ENCODE measurements at places on chromosomes 4 and X.

DNA sequence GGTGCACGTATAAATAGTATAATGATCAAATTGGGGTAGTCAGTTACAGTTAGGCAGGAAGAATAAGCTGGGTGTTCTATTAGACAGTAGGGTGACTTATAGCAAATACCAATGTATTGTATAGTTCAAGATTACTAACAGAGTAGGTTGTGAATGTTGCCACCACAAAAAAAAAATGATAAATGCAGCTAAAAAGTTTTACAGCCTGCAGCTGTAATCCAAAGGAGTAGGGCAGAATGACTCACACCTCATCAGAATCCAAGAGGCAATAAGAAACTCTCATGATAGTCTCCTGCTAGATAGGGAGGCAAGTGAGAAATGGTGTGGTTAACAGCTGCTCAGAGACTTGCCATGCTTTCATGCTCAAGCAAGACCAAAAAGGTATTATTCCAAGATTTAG, 19.6 kb upstream of the TCEAL4 start:
- DNase-seq = no peak

GRCh38 chr4:85573270-85573669, 98.3 kb downstream of the ARHGAP24 start:
- DNase-seq = no peak

DNA sequence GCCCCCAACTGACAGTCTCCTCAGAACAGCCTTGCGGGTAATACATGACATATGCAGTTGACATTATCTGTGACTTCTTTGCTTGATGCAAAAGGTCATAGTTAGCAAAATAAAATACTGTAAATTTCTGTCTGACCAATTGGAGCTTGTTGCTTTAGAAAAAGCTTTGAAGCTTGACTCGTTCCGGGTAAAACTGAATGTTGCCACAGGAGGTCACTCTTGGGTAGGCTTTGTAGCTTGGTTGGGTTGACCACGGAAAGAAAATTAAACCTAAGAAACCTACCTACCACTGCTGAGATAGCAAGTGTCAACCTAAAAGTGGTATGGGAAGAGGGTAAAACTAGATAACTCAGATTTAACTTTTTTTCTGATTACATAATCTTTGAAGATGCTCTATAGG, 23.2 kb downstream of the PRPS2 start:
- peak; percentile 27 for DNase-seq

DNA sequence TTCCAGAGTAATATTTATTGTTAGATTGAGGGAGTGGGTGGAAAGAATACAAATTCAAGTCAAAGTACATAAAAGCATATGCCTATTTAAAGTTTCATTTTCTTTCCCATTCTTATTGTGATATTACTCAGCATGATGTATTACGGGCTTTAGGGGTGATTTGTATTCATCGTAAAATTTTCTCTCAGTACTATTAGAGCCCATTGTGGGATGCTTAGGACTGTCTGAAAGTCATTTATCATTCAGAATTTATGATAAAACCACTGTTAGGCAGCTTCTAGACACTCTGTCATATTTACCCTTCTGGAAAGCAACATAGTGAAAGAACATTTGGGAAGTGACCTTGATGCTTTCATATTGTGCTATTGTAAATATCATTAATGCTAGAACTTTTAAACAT, 45.9 kb downstream of the AGA start:
- no peak for DNase-seq

DNA sequence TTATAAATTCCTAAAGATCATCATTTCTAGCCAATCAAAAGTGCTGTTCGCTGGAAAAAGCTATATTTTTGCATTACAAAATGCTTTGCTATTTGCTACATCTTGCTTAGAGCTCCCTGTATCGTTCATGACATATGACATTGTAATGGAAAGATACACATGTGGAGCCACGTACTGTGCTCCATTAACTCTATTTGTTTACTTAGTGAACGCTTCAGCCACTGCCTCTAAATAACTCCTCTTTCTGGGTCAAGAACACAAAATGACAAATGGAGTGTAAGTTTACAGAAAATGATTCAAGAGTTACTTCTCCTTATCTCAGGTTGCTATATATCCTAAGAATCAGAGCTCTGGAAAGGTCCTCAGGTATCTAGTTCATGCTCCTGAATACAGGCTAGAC, 329.1 kb upstream of the SMIM31 start:
- no peak for DNase-seq

DNA sequence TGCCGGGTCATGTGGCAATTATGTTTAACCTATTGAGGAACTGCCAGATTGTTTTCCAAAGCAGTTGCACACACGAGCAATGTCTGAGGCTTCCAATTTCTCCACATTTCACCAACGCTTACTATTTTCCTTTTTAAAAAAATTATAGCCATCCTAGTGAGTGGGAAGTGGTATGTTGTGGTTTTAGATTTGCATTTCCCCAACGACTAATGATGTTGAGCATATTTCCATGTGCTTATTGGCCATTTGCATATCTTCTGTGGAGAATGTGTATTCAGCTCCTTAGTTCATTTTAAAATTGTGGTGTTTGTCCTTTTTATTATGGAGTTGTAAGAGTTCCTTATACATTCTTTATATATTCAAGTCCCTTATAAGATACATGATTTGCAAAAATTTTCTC, 60.2 kb downstream of the MTMR1 start:
- DNase-seq = no peak

DNA sequence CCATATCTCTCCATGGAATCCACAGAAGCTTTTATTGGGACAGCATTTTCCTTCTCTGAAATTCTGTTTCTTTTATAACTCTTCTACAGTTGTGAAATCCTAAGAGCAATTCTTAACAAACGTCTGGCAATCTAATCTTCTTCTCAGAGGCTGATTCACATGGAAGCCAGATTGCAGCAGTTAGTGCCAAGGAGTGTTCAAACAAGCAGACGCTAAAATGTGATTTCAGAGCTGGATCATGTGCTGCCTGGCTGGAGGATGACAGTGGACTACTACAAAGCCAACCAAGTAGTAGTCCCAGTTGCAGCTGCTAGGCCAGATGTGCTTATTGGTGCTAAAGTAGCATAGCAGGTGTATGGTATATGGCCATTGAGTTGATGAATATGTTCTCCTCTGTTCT, 27.7 kb upstream of the GLRB start:
- no peak for DNase-seq

DNA sequence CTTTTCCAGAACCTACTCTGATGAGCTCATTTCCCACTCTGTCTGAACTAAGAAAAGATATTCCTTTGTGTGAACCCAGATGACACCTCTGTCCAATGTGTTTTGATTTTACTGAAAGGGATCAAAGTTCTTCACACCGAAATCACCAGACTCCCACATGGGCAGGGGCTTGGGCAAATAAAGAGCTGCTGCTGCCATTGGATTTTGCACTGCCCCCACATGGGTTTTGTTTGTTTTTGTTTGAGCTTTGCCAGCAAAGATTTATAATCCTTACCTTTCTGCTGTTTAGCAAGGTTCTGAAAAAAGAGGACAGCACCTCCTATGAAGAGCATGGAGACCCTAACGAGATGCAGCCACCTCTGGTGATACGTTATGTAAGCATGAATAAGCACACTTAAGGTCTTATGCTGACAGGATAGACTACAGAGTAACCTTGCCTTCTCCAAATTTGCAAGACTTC, 44.3 kb downstream of the HSD17B13 start:
- no peak for DNase-seq

DNA sequence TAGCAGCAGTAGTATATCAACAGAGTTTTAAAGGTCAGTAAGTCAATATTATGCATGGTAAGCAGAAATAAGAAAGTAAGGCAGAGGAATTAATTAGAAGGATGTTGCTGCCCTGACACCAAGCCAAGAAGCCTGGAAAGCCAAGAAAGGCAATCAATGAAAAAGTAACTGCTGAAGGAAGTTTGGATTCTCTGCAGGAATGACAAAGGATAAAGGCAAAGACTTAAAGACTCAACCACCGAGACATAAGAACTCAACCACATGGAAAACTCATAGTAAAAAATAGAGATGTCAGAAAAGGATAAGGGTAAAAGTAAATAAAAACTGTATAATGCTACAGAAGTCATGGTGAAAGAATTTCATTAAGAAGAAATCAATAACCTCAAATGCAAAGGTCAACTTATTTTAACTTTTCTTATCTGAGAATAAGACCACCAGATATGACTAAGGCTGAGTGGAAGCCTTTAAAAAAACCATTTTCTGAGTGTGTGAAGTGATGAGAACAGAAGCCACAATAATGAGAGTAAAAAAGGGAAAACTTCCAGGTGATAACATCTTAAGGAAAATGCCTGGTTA, 55.2 kb downstream of the NEK1 start:
- no peak for DNase-seq

- DNase-seq = no peak
Observed at GRCh38 chr4:48047896-48048295, 31.3 kb downstream of the NIPAL1 start.

DNA sequence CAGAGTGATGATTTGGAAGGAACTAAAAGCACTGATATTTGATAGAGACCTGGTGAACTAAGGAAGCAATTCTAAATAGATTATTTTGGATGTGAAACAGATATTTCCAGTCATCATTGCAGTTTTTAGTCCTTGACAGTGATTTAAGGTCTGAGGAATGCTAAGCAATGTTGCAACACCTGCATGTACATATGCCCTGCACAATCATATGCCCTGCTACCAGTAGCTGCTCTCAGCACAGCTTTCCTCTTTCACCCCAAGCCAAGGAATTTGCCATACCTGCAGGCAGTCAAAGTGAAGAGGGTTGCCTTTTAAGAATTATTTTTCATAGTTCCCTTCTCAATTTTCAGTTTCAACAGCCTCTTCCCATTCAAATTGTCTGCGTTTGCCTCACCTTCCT, 8.7 kb upstream of the FAM47A start:
- DNase-seq = no peak

DNA sequence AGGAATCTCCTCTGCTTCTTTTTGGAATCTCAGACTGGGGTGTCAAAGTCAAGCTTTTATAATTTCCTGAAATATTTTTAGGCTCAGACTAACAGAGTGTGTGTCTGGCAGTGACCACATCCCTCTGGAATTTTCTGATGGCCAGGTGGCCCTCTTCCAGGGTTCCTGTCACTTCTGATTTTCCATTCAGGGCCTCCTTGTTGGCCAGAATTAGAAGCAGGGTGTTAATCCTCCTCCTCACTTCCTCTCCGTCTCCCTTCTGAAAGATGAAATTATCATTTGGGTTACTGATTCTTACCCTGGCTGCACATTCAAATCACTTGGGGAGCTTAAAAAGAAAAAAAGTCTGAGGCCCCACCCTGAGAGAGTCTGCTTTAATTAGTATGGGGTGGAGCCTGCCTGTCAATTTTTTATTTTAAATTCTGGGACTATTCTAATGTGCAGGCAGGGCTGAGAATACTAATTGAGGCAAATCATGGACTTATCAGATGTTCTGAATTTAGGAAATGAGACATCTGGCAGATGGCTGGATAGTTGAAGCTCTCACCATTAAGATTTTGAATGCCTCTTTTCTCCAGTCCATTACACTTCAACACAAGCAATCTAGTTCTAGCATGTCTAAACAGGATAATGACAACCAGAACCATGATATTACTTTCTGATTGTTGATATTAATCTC, 43.2 kb downstream of the HAND2 start:
- DNase-seq = no peak

- no peak for DNase-seq
Observed at GRCh38 chr4:154854362-154854761, 73.3 kb downstream of the RBM46 start.

GRCh38 chrX:153821066-153821465, 9.3 kb downstream of the PDZD4 start:
- DNase-seq = no peak

DNA sequence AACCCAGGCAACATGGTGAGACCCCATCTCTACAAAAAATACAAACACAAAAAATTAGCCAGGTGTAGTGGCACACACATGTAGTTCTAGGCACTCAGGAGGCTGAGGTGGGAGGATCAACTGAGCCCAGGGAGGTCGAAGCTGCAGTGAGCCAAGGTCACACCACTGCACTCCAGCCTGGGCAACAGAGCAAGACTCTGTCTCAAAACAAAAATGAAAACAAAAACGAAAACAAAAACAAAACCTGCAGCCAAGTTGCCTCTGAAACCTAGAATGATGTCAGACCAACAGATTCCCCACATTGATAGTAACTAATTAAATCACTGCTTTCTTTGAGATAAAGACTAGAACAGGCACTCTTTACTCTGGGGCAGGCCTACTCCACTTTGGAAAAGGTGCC, 104.5 kb downstream of the AMELX start:
- DNase-seq = no peak

- DNase-seq = no peak
Observed at GRCh38 chr4:184416913-184417734, 57.2 kb downstream of the IRF2 start.

- no peak for DNase-seq
Observed at GRCh38 chr4:89994176-89994873, 99.7 kb downstream of the MMRN1 start.

GRCh38 chr4:176084769-176085168, 19.1 kb downstream of the WDR17 start:
- DNase-seq = no peak

GRCh38 chr4:21992330-21992729, 43.8 kb upstream of the KCNIP4 start:
- DNase-seq = no peak

- no peak for DNase-seq
Observed at GRCh38 chrX:68763481-68763880, 65.3 kb upstream of the EFNB1 start.

- no peak for DNase-seq
Observed at GRCh38 chr4:77031544-77031943, 44.2 kb downstream of the CCNI start.

DNA sequence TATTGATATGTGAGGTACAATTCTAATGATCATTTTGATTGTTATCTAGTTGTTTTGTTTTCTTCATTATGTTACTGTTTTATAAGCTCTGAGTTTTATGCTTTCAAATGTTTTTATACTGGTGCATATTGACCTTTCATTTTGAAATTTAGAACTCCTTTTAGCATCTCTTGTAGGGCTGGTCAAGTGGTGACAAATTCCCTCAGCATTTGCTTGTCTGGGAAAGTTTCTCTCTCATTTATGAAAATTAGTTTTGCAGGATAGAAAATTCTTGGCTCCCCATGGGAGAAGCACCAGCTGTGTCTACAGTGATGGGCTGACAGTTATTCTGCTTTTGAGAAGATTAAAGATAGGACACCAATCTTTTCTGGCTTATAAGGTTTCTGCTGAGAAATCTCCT, 105.3 kb upstream of the SPRY1 start:
- no peak for DNase-seq

GRCh38 chr4:174377613-174378012, 93.9 kb downstream of the CEP44 start:
- DNase-seq = no peak

DNA sequence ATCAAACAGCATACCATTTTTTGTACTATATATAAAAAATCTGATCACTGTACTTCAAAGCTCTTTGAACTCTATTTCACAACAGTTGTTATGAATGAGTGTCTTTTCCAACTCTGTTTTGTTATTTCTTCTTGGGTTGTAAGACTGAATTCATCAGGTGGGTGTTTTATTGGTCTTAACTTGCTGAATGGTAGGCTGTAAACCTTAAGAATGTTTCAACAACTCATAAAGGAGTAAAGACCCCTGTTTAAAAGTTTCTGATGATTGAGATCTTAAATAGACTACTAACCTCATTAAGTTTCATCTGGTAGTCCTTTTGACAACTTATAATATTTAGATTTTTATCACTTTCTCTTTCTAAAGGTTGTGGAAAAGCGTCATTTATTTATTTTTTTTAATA, 18.4 kb upstream of the STAG2 start:
- no peak for DNase-seq

GRCh38 chr4:55186700-55187099, 61.3 kb upstream of the KDR start:
- DNase-seq = no peak
